Epithelial cell of esophagus (primary cell): ENCODE measurements at places on chromosomes 1 and 21.

- no peak for DNase-seq
Measured at GRCh38 chr1:6638226-6638625, 13.6 kb downstream of the THAP3 start.

- DNase-seq: no peak
Measured at GRCh38 chr1:86052948-86053698, 103.4 kb downstream of the COL24A1 start.

DNA sequence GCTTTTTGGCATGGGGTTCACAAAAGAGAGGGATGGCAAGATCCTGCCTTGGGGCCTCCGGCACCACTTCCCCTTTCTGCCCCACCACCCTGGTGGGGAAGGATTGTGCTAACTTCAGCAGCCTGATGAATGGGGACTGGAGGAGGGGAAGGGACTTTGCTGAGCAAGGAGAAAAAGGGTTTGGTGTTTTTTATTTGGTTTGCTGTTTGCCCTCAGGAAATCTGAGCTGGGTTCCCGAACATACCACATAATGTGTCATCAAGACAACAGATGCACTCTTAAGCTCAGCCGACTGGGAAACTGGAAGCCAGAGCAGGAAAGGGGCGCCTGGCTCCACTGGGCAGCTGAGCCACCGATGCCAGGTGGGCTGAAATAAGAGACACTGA is 19.8 kb downstream of the OLFML2B start:
- peak; percentile 86 for DNase-seq

- no peak for DNase-seq
Measured at GRCh38 chr1:109238382-109238781, 11.0 kb upstream of the CELSR2 start.
